ENCODE measurements at places on chromosomes 2 and 18.

DNA sequence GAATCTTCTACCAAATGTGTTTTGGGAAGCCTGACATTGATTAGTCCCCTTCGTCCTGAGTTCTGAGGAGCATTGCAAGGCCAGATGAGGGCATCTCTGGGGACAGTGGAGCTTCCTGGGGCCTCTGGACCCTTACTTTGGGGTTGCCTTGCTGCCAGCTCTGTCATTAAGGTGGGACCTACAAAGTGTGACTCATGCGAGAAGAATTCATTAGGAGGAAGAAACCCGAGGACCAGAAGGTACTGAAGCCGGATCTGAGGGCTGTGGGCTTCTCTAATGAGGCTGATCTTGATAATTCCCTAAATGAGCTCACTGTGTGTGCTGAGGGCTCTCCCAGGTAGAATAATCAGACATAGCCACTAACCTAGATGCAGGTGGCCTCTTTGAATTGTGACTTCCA is 695 bp upstream of the SCYGR2 start:
- DNase-seq = no peak

GRCh38 chr2:11829324-11829946 is 83.0 kb downstream of the LPIN1 start:
- DNase-seq = peak; percentile 87

DNA sequence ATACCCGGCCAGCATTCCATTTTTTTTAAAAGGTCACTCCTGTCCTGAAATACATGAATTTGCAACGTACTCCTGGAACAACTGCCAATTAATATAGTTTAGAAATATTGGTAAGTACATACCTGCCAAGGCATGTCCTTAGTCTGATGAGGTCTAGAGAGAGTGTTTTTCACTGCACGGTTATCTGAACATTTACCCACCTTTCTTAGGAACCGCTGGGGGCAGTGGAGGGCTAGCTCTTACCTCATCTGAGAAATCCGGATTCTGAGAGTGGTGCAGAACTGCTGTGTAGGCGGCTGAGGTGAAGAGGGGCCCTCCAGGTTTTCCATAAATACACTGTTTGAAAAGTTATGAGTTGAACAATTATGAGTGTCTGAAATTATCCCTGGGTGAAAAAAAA is 133.1 kb upstream of the CCDC195 start:
- no peak for DNase-seq

DNA sequence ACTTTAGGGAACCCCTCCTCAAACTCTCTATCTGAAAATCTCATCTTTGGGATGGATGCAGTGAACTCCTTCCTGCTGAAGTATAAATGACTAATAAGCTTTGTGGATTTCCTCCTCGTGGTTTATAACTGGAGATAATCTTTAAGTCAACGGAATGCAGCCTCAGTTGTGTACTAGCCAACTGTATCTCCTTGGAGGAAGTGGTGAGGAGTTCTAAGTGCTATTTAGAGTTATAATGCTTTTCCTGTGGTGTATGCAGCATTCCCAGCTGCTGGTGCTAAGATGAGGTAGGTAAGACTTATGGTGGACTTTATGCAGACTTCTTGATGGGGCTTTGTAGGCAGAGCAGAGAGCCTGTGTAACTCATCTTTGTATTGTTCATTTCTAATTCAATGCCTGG is 90.9 kb downstream of the LYPD6B start:
- DNase-seq = no peak

- DNase-seq = no peak
These were observed 90.5 kb downstream of the ICOS start for GRCh38 chr2:204027091-204027490.

DNA sequence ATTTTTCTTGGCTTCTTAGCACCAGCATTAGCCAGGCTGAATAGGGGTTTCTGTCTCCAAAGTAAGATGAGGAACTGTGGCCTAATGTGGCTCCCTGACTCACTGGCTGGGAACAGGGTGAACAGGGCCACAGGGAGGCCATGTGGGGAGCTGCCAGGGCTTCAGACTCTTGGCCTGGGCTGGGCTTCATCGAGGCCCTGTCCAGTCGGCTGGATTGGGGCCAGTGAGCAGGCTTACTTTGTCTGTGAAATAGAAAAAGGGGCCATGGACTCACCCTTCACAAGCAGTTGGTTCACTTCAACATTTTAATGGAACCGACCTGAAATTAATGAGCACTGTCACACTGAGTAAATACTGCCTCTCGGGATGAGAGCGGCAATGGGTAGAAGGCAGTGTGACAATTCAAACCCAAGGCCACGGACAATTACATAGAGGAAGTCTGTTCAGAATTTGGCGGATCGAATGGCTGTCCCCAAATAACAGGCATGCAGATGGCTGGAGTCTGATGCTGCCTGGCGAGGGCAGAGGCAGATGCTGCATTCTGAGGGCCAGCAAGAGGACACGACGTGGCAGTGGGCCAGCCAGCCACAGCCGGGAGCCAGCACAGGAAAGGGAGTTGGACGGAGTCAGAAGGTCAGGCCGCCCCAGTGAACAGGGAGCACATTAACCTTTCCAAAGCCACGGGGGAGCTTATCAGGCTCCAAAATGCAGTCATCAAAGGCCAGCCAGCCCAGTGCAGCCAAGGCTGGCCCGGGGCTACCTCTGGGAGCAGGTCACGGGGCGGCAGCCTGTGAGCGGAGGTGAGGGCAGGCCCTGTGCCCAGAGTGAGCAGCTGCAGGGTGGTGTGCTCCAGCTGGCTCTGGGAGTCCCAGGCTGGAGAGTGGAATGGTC is 146.6 kb upstream of the REV1 start:
- no peak for DNase-seq

Data from hematopoietic multipotent progenitor cell treated with erythropoietin and hydrocortisone succinate and interleukin-3 and kit ligand, for 8 days (in vitro differentiated cells).